ELR (cell line): ENCODE measurements at places on chromosomes 3 and 15.

GRCh38 chr3:126159476-126159875 lies 20.9 kb downstream of the ALDH1L1 start:
- no peak for DNase-seq

- DNase-seq = no peak
These were observed 88.2 kb downstream of the RAB11A start for GRCh38 chr15:65957451-65957850.

- DNase-seq = no peak
These were observed 110.7 kb downstream of the PLCH1 start for GRCh38 chr3:155634121-155634719.

GRCh38 chr3:63661242-63661641 lies 8.8 kb downstream of the SNTN start:
- peak; percentile 31 for DNase-seq

- peak; percentile 94 for DNase-seq
These were observed 6.7 kb downstream of the PAQR5 start for GRCh38 chr15:69305204-69305931.

GRCh38 chr15:89113296-89114024 lies 25.2 kb downstream of the ABHD2 start:
- no peak for DNase-seq

DNA sequence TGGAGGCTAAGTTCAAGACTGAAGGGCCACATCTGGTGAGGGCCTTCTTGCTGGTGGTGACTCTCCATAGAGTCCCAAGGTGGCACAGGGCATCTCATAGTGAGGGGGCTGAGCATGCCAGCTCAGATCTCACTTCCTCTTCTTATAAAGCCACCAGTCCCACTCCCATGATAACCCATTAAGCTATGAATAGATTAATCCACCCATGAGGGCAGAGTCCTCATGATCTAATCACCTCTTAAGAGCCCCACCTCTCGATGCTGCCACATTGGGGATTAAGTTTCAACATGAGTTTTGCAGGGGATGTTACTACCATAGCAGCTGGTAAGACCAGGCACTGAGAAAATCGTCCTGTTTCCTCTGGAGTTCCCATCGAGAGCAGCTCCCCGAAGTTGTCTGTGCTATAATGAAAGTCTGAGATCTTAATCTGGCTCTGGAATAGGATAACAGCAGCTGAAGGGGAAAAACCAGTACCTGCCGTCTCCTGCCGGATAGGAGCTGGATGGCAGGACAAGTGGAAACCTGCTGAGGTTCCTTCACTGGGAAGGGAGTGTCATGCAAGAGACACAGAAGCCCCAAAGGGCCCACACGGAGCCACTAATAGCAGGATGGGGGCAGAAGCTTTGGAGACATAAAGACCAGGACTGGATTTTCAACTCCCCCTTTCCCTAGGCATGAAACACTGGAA lies 79.5 kb upstream of the EPHB3 start:
- no peak for DNase-seq

GRCh38 chr3:124078953-124079911 lies 87.3 kb upstream of the ROPN1 start:
- DNase-seq = peak; percentile 68

DNA sequence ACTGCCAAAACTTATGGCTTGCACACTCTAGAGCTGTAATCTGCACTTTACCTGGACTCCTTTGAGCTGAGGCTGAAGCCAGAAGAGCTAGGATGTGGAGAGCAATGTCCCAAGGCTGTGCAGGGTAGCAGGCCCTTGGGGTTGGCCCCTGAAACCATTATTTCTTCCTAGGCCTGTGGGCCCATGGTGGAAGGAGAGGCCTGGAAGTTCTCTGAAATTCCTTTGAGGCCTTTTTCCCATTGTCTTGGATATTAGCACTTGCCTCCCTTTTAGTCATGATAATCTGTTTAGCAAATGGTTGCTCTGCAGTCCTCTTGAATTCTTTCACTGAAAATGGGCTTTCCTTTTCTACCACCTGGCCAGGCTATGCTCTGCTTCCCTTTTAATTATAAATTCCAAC lies 102.0 kb upstream of the SGO1 start:
- DNase-seq = no peak

GRCh38 chr15:53841651-53842050 lies 82.2 kb upstream of the WDR72 start:
- no peak for DNase-seq

DNA sequence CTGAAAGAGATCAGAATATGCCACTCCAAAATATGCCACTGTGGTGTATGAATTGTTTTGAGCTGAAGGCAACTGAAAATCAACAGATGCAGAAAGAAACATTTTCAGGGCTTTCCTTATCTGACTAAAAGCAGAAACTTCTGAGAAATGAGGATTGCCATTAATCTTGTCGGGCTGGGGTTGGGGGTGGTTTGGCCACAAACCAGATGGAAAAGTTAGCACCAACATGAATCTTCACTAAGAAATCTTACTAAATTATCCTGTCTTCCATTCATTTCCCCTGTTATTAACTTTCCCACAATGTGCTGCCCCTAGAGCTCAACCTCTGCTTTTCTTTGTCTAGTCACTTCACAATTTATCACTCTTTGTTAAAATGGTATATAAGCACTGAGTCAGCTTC lies 229.9 kb upstream of the GADL1 start:
- no peak for DNase-seq

- no peak for DNase-seq
These were observed 57.5 kb downstream of the RBPMS2 start for GRCh38 chr15:64717735-64718495.

DNA sequence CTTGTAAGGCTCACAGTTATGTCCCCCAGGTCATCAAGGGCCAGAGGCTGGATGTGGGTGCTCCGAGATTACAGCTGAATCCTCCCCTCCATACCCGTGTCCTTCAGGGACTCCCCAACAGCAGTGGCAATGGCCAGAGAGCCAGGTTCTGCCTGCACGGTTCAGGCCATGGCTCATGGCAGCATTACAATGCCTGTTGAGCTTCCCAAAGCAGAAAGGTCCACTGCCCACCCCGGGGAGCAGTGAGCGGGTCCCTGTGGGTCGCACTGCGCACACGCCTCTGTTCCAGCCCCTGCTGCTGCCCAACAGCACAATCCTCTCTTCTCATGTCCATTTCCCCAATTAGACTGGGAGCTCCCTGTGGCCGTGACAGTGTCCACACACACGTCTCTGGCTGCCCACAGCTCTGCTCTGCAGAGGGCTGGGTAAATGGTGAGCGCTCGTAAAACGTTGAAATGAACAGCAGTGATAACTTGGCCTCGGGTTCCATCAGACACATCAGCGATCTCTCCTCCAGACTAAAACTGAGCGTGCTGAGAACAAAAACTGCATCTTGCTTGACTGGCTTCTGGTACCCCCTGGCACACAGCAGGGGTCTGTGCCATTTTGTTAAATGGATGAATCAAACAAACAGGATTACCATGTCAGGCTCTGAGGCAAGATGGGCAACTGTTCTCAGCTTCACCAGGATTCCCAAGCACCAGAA lies 80.4 kb downstream of the VGLL4 start:
- DNase-seq = no peak

DNA sequence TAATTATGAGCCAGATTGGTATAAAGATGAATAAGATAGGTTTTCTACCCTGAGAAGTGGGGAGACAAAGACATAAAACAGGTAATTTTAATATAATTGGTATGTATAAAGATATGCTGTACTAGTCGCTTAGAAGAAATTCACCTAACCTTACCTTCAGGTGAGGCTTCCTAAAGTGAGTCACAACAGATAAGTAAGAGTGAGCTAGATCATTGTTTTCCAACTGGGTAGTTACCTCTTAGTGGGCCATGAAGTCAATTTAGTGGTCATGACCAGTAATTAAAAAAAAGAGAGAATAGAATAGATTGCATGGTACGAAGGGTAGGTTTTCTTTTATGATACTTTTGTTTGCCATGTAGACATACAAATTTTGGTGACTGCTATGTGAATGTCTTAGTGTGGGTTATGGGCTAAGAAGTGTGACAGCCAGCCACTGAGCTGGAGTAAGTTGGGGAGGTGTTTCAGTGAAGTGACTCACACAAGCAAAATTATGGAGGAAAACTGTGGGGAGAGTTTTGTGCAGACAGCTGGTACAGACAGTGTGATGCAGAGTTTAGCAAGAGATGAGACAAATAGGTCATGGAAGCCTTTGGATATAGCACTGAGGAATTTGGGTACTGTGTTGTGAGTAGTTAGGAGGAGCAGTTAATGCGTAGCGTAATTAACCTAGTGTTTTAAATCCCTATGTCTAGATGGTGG lies 8.2 kb downstream of the TRNT1 start:
- DNase-seq = no peak

DNA sequence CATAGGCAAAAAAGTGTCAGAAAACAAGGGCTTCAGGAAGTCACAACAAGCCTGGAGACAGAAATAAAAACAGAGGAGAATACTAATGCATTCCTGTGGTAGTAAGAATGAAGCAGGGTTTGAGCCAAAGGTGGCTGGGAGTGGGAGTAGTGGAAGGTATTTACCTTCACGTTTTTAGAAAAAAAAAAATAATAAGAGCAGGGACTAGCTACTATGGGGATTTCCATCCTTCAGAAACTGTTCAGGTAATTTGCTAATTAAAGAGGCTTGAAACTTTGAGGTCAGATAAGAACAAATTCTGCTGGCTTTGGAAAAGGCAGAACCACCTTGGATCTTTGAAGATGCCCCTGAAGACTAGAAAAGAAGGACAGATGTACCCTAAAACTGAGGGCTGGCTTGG lies 18.4 kb downstream of the ILDR1 start:
- no peak for DNase-seq

GRCh38 chr15:91284758-91285466 lies 184.9 kb downstream of the SV2B start:
- DNase-seq = no peak

DNA sequence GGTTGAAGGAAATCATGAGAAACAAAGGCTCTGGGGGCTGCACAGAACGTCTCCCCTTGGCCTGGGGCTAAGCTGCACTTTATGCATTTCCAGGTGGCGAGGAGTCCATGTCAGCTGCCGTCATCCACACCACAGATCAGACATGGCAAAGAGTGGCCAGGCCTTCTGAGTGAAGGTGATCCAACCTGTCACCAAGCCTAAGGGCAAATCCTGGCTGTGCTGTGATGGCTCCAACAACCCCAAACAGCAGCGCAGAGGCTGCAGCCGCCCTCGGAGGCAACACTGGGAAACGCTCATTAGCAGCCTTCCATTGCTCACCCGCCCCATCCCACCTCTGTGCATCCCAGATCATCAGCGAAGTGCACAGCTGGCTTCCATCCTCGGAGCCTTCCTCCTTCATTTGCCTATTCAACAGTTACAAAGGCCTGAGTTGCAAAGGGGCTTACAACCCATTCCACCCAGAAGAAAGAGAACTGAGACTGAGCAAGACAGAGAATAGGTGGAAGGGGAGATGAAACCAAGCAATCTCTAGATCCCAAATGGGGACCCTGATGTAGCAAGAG lies 55.7 kb downstream of the SRGAP3 start:
- DNase-seq = no peak

GRCh38 chr3:161598639-161599038 lies 102.0 kb downstream of the OTOL1 start:
- no peak for DNase-seq

GRCh38 chr15:80588801-80589200 lies 106.3 kb upstream of the ABHD17C start:
- peak; percentile 98 for DNase-seq

DNA sequence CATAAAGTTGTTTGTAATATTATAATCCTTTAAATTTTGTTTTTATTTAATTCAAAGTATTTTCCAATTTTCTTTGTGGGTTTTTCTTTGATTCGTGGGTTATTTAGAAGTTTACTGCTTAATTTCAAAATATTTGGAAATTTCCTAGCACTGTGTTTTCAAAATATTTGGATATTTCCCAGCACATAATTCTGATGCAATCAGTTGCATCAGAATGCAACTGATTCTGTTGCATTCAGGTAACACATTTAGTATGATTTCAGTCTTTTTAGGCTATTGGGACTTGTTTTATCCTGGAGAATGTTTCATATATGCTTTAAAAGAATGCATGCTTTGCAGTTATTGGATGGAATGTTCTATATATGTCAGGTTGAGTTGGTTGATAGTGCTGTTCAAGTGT lies 18.2 kb upstream of the PRR23C start:
- no peak for DNase-seq

DNA sequence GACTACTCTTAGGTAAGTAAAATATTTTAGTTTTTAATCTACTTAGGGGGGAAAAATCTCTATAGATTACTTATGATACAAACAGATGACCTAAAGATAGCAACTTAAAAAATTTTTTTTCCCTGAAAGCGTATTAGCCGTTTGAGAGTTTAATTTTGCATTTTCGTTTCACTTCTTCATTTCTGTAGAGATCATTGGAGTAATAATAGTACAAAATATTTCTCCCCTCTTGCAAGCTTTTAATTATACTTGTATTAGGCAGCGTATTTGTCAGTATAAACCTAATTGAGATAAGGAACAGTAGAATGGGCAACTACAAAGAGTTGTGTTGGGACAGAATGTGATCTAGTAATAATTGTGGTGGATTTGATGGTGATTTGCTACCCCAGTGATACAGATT lies 10.3 kb downstream of the SKIL start:
- DNase-seq = no peak

DNA sequence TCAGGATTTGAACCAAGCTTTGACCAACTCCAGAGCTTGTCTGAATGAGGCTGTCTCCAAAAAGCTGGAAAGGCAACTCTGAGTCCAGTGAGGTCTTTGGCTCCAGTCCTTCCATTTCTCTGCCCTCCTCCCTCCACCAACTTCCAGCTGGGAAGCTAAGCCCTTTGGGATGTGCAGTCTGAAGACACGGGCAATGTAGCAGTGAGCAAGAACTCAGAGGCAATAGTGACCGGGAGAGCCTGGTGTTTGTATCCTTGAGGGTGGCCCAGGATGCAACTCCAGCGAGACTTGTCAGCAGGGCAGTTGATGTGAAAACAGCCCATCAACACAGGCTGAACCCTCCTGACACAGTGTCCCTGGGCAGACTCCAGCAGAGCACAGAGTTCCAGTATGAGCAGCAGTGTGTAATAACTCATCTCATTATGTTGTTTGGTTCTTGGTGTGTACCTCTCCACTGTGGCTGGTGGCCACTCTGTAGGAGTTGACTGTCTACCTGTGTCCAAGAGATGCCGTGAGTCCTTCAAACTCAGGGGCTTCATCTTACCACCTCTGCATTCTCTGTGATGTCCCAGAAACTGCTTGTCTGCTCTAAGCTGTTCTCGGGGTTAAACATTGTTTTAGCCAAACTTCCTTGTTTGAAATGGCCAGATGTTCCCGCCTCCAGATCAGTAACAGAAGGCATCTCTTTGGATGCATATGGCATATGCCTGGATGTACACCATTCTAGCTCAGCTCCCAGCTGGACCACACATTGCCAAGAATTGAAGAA lies 6.6 kb downstream of the CDCP1 start:
- DNase-seq = no peak

GRCh38 chr3:179526989-179527391 lies 35.7 kb upstream of the ACTL6A start:
- peak; percentile 76 for DNase-seq

- DNase-seq = peak; percentile 68
These were observed 93.7 kb upstream of the BOC start for GRCh38 chr3:113117511-113118234.

DNA sequence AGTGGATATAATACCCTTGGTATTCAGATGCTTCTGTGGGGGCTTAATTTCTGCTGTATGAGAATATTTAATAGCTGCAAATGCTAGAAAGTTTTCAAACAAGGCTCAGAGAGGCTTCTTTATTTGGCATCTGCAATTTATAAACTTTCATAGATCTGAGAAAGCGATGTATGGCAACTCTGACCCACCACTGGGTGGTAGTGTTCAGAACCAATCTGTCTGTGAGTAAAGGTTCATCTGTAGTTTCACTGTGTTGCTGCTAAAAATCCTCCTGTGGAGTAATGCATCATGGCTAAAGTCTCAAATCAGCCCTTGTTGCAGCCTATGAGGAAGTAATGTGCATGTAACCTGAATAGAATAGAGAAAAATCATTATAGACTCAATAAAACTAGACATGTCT lies 47.4 kb downstream of the CLSTN2 start:
- peak; percentile 0 for DNase-seq

GRCh38 chr15:69643476-69643875 lies 190.9 kb downstream of the RPLP1 start:
- no peak for DNase-seq
